ENCODE measurements at places on chromosomes 11 and 22.
A peak's percentile ranks its signal among the peaks of the same experiment; 100 is the strongest.

- DNase-seq: no peak
Measured at GRCh38 chr11:107385361-107385981, 72.2 kb downstream of the CWF19L2 start.

DNA sequence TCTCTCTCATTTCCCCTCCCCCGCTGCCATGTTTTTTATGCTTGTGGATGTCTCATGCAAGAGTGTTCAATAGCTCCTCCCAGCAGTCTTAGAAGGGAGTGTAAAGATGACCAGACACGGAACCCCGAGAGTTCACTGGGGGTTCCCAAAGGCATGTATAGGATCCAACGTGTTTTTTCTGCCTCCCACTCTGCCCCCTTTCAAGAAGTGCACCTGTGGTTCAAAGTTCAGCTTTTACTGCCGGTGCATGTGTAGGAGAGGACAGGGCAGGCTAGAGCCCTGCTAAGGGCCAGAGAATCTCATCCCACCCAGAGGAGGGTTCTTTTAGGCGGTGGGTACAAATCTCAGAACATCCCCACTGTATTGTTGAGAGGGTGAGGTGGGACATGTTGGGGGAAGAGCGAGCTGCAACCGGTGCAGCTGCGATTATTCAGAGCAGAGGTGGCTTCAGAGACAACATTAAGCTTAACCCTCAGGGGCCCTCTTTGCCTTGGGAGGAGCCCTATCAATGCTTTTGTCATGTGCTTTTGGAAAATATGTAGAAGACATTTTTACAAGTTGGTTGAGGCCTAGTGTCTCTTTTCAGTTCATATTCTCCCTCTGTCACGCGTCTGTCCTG, 14.5 kb downstream of the MIF start:
- DNase-seq: no peak

- peak; percentile 76 for DNase-seq
Measured at GRCh38 chr11:133134314-133135173, 397.8 kb downstream of the OPCML start.

GRCh38 chr22:45320357-45320976, 10.7 kb downstream of the FAM118A start:
- no peak for DNase-seq

GRCh38 chr22:31022516-31022915, 53.5 kb downstream of the TUG1 start:
- no peak for DNase-seq

- DNase-seq: no peak
Measured at GRCh38 chr11:115266066-115266639, 238.1 kb downstream of the CADM1 start.

- DNase-seq: no peak
Measured at GRCh38 chr22:47173535-47174021, 411.1 kb downstream of the TBC1D22A start.

DNA sequence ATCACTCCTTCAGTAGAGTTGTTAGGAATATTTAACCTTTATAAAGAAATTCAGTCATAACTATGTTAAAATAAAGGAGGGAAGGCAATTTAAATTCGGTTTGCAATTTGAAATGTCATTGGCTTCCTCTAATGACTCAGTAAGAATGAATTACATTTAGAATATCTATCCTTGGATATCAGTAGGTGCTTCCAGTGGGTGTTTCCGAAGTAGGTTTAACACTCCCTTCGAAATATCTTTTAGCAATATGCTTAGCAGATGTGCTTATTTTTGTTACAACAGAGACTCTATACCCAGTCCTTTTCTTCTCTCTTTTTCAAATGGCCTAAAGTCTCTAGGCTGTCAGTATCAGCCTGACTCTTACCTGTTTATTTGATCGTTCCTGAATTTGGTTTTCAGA, 103.7 kb upstream of the RASSF10 start:
- no peak for DNase-seq

DNA sequence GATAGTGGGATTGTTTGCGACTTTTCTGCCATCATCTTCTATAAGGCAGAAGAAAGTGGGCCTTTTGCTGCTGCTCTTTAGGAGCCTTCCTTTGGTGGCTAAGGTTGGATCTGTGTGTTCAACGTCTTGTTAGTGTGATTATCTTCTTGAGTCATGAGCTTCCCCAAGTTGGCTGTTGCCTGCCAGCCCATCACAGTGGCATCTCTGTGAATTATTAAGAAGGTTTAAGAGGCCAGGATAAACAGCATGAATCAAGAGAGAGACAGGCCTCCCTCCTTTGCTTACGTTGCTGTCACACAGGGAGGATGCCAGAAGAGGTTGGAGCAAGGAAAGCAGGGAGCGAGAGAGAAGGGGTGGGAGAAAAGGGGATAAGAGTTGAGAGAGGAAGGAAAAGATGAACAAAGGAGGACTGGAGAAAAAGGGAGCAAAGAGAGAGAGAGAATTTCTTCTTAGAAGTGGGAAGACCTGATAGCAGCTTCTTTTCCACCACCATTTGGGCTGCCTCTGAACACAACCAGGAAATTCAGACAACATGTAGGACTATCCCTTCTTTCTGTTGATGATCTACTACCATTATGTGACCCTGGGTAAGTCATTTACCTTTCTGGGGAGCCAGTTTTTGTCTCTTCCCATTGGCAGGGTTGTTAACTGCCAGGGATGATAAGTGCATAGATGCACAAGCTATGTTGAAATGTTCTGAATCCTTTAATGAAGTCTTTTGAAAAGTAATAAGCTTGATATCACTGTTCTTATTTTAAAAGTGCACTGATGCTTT, 126.5 kb downstream of the NAV2 start:
- DNase-seq: no peak

GRCh38 chr11:112580864-112581263, 320.2 kb upstream of the PLET1 start:
- DNase-seq: no peak

GRCh38 chr22:23696326-23696851, 5.6 kb downstream of the RGL4 start:
- DNase-seq: no peak

- no peak for DNase-seq
Measured at GRCh38 chr22:43988116-43988820, 33.0 kb downstream of the SAMM50 start.

GRCh38 chr22:31825513-31825912, 71.7 kb downstream of the DEPDC5 start:
- DNase-seq: no peak

- no peak for DNase-seq
Measured at GRCh38 chr22:23754220-23754919, at the start of gene VPREB3. Gene VPREB3 (minus strand): TSS chr22:23754425. CDS start chr22:23754363, 62 bp downstream.

DNA sequence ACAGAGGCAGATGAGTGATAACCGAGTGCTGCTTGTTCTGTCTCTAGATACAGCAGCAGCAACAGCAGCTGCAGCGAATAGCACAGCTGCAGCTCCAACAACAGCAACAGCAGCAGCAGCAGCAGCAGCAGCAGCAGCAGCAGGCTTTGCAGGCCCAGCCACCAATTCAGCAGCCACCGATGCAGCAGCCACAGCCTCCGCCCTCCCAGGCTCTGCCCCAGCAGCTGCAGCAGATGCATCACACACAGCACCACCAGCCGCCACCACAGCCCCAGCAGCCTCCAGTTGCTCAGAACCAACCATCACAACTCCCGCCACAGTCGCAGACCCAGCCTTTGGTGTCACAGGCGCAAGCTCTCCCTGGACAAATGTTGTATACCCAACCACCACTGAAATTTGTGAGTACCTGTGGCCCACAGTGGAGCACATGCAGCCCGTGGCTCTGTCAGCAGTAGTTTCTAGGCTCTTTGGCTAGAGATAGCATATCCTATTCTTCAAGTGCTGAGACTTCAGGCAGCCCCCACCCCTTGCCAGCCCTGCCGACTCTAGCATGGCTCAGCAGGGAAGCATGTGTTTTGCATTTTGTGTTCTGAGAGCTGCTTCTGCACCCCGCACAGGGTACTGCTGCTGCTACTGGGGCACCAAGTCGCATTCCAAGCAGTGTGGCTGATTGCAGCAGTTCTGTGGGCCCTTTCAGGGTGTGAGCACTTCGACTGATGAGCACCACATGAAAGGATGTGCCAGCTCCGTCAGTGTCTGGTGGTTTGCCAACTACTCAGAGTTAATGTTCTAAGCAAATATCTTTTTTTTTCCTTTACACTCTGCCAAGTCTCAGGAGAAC, 59.2 kb downstream of the MED15 start:
- DNase-seq: no peak

GRCh38 chr11:17655682-17656081, 63.7 kb upstream of the MYOD1 start:
- no peak for DNase-seq

GRCh38 chr11:62127941-62128770, 4.3 kb downstream of the INCENP start:
- no peak for DNase-seq

- no peak for DNase-seq
Measured at GRCh38 chr22:49768951-49769690, 58.6 kb downstream of the BRD1 start.

DNA sequence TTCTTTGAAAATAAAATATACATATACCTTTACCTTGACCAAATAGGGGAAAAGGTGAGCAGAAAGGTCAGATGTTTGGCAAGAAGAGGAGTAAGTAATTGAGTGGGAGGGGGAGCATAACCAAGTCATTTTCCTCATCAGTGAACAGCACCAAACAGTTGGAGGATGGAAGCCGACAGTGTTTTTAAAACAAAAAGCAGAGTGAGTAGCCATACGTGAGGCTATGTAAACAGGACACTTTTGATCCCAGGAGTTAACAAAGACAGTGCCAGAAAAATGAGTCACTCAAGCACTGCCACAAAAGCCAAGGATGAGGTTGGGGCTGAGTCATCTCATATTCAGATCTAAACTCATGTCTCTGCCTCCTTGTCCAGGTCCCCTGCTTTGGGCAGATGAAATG, 734.7 kb downstream of the KCNA4 start:
- DNase-seq: no peak

DNA sequence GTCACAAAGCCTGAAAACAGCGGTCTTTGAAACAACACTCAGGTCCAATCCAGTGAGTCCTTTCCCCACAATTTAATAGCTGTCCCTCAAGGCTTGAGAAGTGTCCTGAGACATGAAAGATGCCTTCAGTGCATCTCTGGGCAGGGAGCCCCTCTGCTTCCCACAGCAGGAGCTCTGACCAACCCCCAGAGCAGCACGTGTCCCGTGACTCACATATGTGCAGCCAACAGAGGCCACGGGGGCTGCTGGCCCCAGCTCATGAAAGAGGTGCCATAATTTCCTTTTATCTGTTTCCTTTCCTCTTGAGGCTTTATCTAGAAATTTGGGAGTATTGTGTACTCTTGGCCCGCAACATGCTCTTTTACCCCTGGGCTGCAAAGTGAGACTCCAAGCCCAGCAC, 33.2 kb upstream of the LMO1 start:
- DNase-seq: no peak

DNA sequence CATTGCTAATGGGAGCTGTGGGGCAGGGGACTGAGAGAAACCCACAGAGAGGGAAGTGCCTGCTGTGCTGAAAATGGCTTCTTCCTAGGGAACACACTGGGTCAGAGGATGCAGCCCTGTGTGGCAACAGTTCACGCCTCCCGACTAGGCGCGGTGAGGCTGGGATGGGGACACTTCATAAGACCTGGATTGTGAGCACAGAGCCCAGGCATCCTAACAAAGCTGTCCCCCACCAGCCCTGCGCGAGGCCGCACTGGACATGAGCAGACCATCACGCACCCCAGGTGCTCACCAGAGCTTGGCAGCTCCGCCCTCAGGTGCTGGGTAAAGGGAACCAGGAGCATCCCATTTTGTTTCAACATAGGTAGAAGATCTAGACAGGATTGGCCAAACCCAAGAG, 1.8 kb upstream of the KRTAP5-4 start:
- no peak for DNase-seq

- no peak for DNase-seq
Measured at GRCh38 chr22:46010207-46010867, 33.4 kb upstream of the WNT7B start.

- DNase-seq: peak; percentile 55
Measured at GRCh38 chr22:42688241-42689211, 32.1 kb downstream of the A4GALT start.

DNA sequence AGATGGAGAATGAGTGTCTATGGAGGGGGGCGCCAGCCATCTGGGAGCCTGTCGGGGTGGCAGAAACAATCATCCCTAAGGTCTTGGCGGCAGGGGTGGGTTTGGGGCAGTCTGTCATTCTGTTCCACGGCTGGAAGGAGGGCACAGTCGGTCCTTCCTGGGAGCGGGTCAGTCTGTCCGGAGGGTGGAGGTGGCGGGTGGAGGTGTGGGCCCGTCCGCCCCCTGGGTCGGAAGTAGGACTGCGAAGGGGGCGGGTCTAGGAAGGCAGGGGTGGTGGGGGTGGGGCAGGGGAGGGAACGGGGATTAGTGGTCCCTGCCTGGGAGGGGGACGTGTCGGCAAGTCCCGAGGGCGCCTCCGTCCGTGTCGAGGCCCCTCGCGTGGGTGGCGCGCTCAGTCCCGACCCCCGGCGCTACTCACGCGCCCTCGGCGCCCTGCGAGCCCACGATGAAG, 461 bp downstream of the TBC1D10A start:
- DNase-seq: no peak

- peak; percentile 56 for DNase-seq
Measured at GRCh38 chr11:10293423-10294289, at the start of gene SBF2. Gene SBF2 (minus strand): TSS chr11:10294219. CDS start chr11:10294069, 150 bp downstream.

DNA sequence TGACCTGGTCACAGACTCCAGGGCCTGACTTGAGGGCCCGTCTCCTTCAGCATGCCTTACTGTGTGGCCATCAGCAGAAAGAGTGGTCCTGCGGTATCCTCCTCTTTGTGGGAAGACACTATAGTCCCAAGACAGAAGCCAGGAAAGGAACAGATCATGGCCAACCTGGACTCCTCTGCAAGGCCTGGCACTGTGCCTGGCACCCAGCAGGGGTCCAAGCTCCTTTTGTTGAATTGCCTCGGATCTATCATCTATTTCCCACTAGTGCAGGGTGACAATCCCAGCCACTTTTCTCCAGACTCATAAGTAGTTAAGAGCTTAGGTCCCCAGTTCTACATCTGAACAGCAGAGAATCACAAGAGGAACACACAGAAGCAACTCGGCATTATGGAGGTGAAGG, 27.0 kb downstream of the DSCAML1 start:
- DNase-seq: no peak

DNA sequence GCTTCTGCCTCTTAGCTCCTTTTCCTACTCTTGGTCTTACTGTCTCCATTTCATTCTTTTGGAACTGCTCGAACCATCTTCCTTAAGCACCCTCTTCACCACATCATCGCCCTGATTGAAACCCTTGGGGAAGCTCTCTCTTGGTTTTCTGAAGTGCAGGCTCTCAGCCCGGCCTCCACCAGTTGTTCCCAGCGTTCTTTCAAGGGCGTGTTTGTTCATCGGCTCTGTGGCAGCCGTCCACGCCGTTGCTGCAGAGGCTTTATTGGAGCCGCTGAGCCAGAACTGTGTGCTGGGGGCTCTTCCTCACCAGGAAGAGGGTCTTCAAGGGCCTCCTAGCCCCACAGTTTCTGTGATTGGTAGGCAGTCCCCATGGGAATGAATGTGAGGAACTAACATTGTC, 214.1 kb downstream of the TBC1D22A start:
- DNase-seq: no peak

- DNase-seq: no peak
Measured at GRCh38 chr11:63829823-63830489, 9.0 kb upstream of the MARK2 start.

DNA sequence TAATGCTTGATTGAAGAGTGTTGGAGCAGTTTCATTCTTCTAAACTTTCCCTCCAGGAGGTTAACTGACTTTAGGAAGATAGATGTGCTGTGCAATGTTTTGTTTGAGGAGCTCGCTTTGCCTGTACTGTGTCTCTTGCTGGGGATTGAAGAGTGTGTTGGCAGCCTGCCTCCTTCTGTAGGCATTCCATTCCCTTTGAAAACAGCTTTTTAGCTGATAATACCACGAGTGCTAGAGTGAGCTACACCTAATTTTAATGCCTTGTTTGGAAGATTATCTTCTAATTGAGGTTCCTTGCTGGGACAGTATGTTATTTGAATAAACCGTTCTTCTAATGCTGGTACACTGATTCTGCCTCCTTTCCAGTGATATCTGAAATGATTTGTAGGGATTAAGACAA, 7.2 kb downstream of the DDX10 start:
- DNase-seq: peak; percentile 54
